ENCODE measurements at places on chromosomes 16 and 17.

- no peak for DNase-seq
These were observed 17.3 kb downstream of the KPNA2 start for GRCh38 chr17:68052810-68053209.

- no peak for DNase-seq
These were observed 2.8 kb downstream of the KRT10 start for GRCh38 chr17:40819528-40820125.

- no peak for DNase-seq
These were observed 559.9 kb upstream of the HSBP1 start for GRCh38 chr16:83247767-83248372.

DNA sequence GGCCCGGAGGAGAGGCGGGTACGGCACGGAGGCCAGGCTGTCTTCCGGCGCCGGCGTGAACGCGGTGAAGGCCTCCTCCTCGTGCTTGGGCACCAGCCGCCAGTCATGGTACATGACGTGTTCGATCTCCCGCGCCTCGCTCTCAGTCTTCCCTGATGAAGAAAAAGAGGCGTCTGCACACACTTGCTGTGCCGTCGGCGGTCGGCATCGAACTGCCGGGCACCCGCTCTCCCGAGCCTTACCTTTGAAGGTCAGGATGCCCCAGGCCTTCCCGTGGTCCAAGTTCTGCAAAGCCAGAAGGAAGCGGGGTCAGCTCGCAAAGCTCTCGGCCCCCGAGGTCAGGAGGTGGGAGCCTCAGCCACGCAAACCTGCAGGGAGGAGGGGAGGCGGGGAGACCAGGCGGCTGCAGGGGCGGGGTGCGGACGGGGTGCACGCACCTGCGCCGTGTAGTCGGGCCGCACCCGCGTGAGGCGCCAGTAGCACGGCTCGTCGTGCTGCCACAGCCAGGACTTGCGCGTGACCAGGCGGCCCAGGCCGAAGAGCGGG lies at the start of gene EME2:
Gene EME2, plus strand, starts transcription at position 449 of the 546 bp plus-strand sequence. CDS start 418 bp downstream, outside the sequence.
- DNase-seq = peak; percentile 33

GRCh38 chr16:27972500-27972899 lies 91.0 kb downstream of the GSG1L start:
- DNase-seq = peak; percentile 59

GRCh38 chr17:6456914-6457687 lies 12.8 kb downstream of the PIMREG start:
- DNase-seq = peak; percentile 56

GRCh38 chr16:29898135-29898803 lies 1.1 kb downstream of the SEZ6L2 start:
- no peak for DNase-seq

- DNase-seq = no peak
These were observed 58.7 kb downstream of the SOCS3 start for GRCh38 chr17:78300962-78301820.

DNA sequence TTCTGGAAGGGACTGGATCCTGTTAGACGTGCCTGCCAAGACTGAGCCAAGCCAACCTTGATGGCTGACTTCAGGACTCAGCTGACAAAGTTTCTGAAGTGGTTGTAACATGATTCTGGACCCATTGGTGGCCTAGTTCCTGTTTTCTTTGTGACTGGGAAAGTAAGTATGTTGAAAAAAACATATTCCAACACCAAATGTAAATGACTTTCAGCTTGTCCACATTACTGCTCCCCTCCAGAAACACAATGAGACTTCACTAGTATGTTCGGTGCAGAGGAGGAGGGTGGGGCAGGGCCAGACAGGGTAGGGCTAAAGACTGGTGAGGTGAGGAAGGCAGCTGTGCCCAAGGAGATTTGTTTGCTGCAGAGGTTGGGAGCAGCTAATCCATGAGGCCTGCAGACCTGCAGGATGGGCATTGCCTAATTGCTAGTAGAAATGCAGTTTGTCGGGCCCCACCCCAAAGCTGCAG lies 26.4 kb downstream of the NMT1 start:
- DNase-seq = no peak

DNA sequence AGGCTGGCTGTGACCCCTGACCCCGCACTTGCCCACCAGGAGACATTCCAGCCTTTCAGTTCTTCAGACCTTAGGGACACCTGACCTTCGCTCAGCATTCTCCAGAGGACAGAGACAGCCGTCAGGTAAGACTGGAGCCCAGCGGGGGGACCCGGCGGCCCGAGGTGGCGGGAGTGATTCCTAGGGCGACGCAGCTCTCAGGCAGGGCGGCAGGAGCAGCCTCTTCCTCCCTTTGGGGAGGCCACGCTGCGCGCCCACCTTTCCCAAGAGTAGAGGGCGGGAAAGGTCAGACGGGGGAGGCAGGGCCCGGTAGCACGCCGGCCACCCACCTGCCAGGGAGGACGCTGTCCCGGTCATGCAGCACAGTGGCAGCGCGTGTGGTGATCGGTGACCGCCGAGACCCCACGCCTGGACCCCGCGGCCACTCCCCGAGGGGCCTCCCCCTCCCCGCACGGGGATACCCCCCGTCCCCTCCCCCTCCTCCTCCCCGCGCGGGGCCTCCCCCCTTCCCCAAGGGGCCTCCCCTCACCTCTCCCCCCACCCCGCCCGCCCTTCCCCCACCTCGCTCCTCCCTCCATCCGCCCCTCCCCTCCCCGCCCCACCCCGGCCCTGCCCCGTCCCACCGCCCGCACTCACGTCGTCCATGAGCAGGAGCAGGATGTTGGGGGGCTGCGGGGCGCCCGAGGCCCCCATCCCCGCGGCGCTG lies 472 bp downstream of the GALNS start:
- no peak for DNase-seq

DNA sequence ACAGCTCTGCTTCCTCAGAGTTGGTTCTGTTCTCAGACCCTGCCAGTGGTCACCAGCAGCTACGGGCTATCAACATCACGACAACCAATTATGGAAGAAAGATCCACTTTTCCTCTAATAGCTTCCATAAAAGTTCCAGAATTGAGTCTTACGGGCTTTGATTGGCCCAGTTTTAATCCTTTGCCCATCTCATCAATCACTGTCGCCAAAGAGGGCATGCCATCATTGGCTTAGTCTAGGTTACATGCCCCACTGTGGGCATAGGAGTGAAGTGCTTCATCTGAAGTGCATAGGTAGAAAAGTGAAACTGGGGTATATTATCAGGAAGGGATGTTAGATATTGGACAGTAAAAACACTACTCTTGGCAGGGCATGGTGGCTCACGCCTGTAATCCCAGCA lies 76.6 kb upstream of the DHX40 start:
- DNase-seq = no peak

GRCh38 chr17:5540321-5540720 lies 44.0 kb downstream of the NLRP1 start:
- no peak for DNase-seq

- peak; percentile 41 for DNase-seq
These were observed 72.2 kb downstream of the ZNF778 start for GRCh38 chr16:89289428-89290395.
